ENCODE measurements at places on chromosomes 12 and 14.
A peak's percentile ranks its signal among the peaks of the same experiment; 100 is the strongest.

GRCh38 chr12:117053597-117054201 is 45.5 kb downstream of the TESC start:
- DNase-seq: no peak

DNA sequence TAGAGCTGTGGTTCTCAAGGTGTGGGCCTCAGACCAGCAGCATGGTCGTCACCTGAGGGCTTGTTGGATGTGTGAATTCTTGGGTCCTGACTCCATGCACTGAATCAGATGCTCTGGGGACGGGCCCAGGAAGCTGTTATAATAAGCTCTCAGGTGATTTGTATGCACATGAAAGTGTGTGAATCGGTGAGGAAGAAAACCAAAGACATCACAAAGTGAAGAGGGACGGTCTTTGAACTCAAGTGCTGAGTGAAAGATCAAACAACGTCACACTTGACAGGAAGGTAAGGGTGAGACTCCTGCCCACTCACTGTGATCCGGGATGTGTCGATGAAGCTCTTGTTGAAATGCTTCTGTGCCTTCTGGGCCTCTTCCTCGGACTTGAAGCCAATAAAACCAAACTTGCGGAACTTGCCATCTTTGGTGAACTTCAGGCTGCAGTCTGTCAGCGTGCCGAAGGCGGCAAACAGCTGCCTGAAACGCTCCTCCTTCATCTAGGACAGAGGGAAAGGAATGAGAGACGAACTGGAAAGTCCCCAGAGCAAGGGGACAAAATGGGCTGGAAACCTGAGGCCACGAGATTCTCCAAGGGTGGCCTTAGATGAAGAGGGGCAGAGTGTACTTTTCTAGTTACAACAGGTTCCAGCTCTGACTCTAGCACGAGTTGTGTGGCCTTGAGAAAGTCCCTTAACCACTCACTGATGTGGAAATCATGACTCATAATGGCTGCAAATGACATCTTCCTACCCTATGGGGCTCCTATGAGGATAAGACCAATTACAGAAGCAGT is 4.0 kb downstream of the RBM19 start:
- no peak for DNase-seq

- DNase-seq: no peak
Observed at GRCh38 chr14:31207287-31207754, 272 bp downstream of the HECTD1 start.

GRCh38 chr14:89603938-89604480 is 187.0 kb upstream of the FOXN3 start:
- no peak for DNase-seq

GRCh38 chr12:70402597-70402996 is 36.5 kb downstream of the KCNMB4 start:
- DNase-seq: no peak

GRCh38 chr12:68962877-68963855 is 30.2 kb upstream of the CPM start:
- DNase-seq: no peak

DNA sequence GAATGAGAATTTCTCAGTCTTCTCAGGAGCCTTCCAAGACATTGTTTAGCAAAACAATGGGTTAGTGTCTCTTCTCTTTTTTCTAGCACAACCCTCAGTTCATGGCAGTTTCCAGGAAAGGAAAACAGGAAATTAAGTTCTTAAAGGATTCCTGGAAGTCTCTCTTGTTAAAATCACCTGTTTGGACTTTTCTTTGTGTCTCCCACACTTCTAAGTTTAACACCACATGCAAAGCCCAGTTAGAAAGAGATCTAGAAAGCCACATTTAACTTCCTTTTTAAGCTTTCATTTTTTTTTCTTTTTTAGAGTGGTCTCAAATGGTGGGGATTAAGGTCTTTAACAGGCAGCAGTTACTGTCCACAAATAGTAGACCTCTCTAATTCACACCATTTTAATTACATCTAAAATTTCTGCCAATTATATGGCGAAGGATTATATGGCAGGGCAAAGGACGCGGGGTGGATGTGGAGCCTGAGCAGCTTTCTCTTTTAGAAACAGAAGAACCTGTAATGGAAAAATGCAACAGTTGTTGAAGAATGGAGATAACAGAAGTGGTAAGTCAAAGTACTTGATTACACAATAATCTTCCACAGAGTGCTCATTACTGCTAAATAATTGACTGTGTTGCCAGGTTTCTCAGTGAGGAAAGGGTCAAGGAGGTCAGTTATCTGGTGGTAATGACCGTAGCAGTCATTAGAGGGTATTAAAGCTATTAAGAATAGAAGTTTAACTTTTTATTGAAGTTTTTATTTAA is 298.6 kb downstream of the AKAP6 start:
- DNase-seq: no peak

DNA sequence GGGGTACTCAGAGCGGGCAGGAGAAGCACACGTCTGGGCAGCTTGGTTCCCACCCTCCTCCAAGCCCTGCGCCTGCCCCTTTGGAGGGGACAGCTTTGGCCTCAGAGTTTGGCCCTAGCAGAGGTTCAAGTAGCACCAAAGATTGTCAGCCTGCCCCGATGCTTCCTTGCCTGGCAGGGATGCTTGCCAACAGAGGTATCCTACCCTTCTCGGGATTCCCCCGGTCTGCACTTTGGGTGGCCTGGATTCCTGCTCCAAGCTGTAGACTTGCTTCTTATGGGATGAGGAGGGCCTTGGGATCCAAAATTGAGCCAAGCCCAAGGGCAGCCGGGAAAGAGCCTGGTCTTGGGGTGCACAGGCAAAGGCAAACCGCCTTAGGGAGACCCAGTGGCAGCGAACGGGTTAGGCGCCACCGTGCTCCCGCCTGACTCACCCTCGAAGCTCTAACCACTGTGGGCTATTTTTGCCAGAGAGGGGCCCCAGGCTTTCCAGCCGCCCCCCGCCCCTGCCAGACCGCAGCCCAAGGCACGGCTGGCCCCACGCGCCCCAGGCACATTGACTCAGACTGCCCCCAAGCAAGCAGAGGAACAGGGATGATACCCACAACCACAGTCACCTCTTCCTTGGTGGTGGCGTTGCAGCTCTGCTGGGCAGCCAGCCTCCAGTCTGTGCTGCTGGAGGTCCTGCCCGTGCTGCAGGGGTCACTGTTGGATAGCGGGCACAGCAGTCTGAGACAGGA is 847 bp upstream of the WNT10B start:
- DNase-seq: no peak

DNA sequence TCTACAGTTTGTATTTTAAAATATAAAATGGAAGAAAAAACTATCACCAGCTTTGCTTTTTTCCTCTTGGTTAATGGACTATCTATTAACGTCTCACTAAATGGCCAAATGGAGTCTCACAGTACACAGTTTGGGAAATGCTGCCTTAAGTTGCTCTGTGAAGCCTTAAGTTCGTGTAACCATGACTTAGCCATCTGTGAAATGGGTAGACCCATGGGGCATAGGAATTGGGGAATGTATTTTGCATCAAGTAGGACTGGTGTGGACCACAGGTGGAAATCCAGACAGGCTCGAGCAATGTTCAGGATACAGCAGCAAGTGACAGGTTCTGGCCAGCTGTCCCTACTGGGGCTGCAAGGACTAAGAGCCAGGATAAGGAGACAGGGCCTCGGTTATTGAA is 4.8 kb downstream of the P2RX7 start:
- no peak for DNase-seq

DNA sequence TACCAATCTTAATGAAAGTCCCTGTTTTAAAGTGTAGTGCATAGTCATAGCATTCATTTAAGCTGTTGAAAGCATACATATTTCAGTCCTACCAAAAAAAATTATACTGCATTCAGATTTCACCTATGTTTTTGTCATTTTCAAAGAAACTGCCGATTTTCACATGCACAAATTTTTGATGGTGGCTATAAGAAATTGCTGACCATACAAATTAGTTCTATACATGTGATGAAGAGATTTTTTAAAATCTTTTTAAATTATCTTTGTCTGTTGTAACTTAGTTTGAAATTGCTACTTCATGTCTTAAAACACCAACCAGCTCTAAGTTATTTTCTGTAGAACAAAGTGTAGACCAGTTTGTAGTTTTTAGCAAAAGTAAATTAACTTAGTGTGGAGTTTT is 3.5 kb upstream of the GTF2A1 start:
- DNase-seq: no peak

GRCh38 chr12:40643506-40643905 is 48.7 kb upstream of the CNTN1 start:
- no peak for DNase-seq

GRCh38 chr14:38291681-38292467 is 36.0 kb upstream of the CLEC14A start:
- no peak for DNase-seq

DNA sequence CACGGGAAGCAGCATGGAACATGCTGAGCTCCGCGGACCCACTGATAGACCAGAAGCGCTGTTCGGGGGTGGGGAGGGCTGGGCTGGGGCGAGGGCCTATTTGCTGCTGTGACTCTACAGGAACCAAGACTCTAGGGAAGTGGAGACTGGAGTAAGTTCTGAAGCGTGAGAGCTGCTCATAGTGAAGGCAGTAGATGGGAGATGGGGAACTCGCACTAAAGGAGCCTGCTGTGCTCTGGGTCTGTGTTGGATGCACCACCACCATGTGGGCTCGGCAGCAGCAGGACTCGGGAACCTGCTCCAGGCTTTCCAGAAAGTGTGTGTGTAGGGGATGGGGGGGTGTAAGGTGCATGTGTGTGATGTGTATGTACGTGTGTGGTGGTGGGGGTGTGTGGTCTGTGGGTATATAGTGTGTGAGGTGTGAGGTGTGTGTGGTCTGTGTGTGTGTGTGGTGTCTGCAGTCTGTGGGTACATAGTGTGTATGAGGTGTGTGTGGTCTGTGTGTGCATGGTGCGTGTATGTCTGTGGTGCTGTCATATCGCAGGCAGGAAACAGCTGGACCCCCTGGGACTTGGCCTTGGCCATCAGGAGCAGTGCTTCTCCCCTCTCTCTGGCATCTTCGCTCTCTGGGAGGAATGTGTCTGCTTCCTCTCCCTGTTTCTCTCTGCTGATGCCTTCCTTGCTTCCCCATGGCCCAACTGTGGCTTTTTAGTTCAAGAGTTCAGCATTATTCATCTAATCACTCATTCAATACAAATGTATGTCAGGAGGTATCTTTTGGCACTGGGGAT is 378.9 kb downstream of the FUT8 start:
- no peak for DNase-seq

- DNase-seq: no peak
Observed at GRCh38 chr14:75343911-75344310, 65.3 kb downstream of the FOS start.

- DNase-seq: peak; percentile 3
Observed at GRCh38 chr14:103692159-103692558, 23.1 kb downstream of the XRCC3 start.

- DNase-seq: no peak
Observed at GRCh38 chr12:123859035-123859434, 96.9 kb downstream of the DNAH10 start.

DNA sequence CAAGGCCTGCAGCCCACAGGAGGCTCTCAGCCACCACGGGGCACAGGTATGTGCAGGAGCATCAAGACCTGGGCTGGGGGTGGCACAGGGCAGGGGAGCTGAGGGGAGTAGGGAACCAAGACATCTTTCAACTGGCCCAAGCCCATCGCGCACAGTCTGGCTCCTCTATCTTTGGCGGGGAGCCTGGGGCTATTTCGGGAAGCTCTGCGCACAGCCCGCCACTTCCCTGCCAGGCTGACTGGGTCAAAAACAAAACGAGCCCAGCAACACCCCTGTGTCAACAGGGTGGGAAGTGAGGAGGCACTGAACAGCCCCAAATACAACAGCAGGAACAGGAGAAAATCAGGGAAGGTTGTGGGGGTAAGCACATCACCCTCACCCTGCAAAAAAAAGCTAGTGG is 83.9 kb downstream of the ARL6IP4 start:
- DNase-seq: peak; percentile 80

DNA sequence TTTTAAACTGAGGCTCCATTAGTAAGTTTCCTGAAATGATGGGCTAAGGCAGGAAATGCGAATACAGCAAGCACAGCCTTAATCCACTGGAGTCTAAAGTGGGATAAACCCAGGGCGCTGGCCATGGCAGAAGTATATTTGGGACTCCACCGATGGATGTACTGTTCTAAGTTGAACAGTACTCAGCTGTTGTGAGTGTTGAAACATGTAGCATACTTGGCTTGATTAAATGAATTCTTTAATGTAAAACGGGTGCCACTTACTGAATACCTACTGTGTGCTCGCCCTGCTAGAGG is 996 bp downstream of the SSPN start:
- peak; percentile 38 for DNase-seq

GRCh38 chr14:100402631-100403030 is 79.5 kb downstream of the SLC25A47 start:
- DNase-seq: no peak

- no peak for DNase-seq
Observed at GRCh38 chr12:101634724-101635123, 40.0 kb downstream of the MYBPC1 start.

Measured in Ammon's horn (tissue), 1 donor.